ENCODE measurements at places on chromosomes 3 and 15.

- DNase-seq, result no peak
These were observed 13.9 kb downstream of the TSC22D2 start for GRCh38 chr3:150421799-150422548.

GRCh38 chr3:128051459-128051836, 789 bp upstream of the SEC61A1 start:
- DNase-seq, result no peak

DNA sequence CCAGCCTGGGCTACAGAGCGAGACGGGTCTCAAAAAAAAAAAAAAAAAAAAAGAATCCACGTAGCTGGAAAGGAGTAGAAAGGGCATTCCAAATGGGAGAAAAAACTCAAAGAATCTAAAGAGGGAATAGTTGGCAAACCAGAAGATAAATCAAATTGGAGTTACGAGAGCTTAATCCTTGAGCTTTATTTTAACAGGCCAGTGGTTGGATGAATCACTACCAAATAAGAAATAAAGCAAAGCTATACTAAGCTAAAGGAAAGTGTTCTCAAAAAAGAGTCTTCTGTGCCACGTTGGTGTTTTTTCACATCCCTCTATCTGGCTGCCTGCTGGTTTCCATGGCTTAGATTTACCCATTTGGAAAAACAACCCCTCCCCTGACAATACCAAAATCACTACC, 14.0 kb downstream of the VGLL4 start:
- DNase-seq, result no peak

DNA sequence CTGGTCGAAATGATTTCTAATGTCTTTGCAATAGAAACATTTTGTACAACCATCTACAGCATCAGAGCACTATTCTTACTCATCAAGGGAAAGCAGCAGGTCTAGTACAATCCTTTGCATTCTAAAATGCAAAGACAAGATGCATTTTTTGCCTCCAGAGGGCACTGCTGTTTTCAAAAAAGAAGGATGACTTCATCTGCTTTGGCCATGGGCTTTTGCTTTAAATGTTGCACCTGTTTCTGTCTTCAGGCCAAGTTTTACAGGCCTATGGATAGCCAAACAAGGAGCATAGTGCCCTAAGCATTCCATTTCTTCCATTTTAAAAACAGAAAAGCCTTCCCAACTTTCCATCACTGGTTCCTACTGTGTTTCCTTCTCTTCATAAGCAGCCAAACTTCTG, 3.4 kb downstream of the PARP9 start:
- no peak for DNase-seq

DNA sequence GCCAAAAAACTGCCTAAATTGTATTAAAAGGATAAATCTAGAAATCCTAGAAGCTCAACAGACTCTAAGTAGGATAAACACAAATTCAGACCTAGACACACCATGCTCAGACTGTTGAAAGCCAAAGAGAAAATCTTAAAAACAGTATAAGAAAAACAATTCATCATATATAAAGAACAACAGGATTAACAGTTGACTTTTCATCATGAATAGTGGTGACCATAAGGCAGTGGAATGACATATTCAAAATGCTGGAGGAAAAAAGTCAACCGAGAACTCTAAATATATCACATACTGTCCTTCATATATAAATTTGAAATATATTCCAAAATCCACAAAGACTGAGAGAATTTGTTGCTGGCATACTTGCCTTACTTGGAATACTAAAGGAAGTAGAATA, 77.3 kb downstream of the CEP152 start:
- DNase-seq, result no peak

- DNase-seq, result no peak
These were observed 60.5 kb downstream of the TOP2B start for GRCh38 chr3:25604107-25604805.
